HFF-Myc (cell line): ENCODE measurements at places on chromosomes 3 and 15.

- no peak for DNase-seq
Measured at GRCh38 chr15:97196048-97197014, 764.2 kb upstream of the ARRDC4 start.

GRCh38 chr3:139416275-139416674, 26.8 kb upstream of the COPB2 start:
- no peak for DNase-seq

GRCh38 chr3:14117468-14118399, 6.9 kb downstream of the CHCHD4 start:
- no peak for DNase-seq

GRCh38 chr3:153657046-153657445, 464.1 kb upstream of the ARHGEF26 start:
- no peak for DNase-seq

- no peak for DNase-seq
Measured at GRCh38 chr15:67175643-67176071, 78.8 kb downstream of the AAGAB start.

- no peak for DNase-seq
Measured at GRCh38 chr3:64299206-64299605, 73.9 kb upstream of the PRICKLE2 start.

- no peak for DNase-seq
Measured at GRCh38 chr3:44128057-44128775, 113.5 kb upstream of the TOPAZ1 start.

GRCh38 chr3:174822320-174822719, 36.8 kb upstream of the NAALADL2 start:
- no peak for DNase-seq

- no peak for DNase-seq
Measured at GRCh38 chr15:50119063-50120040, at the start of gene ATP8B4. Gene ATP8B4 (minus strand): TSS chr15:50119233. CDS start chr15:50106966, 12,267 bp downstream.

DNA sequence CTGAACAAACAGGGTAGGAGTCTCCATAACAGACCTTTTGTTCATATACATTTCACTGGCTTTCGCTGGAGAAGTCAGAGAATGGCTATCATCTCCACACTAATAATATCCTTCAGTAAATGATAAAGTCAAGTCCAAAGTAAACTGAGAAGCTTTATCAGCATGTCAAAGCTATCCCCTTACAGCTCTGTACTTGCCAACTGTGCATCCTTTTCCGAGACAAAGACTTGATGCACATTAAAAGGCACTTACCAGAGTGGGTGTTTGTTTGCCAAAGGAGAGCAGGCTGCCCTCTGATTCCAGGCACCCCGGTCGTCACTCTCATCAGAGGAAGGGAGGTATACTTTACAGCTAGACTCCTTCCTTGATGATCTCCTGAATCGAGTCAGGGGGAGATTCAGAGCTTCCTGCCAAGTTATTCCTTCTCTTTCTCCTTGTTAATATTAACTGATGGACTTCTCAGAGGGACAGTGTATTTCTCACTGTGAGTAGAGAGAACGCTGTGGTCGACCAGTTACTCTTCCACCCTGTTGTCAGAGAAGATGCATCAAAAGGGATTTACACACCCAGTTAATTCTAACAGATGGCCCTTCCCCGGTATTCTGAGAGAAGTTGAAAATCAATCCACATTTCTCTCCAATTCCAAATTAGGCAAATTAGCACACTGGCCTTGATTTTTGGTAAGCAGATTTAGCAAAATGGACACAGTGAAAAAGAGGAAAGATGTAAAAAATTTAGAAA, 504.7 kb upstream of the NR2F2 start:
- no peak for DNase-seq

GRCh38 chr15:73139041-73139743, 86.9 kb downstream of the NEO1 start:
- DNase-seq: no peak

- no peak for DNase-seq
Measured at GRCh38 chr15:92606126-92606835, 49.3 kb downstream of the FAM174B start.

DNA sequence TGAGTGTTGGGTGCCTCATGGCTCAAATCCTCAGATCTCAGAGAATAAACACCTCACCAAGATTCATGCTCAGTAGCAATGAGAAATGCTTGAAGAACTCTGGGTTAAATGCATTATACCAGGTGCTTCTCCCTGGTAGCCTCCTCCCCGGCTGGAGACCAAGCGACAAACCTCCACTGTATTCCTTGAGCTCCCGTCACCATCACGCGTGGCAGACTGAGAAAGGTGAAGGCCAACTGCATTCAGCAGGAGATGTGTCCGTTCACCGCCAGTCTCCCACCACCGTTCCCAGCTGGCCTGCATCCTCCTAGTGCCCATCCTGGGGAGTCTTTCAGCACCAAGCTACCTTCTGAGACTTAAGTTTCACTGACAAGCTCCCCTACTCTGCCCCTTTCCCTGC, 7.5 kb downstream of the CSTA start:
- no peak for DNase-seq

DNA sequence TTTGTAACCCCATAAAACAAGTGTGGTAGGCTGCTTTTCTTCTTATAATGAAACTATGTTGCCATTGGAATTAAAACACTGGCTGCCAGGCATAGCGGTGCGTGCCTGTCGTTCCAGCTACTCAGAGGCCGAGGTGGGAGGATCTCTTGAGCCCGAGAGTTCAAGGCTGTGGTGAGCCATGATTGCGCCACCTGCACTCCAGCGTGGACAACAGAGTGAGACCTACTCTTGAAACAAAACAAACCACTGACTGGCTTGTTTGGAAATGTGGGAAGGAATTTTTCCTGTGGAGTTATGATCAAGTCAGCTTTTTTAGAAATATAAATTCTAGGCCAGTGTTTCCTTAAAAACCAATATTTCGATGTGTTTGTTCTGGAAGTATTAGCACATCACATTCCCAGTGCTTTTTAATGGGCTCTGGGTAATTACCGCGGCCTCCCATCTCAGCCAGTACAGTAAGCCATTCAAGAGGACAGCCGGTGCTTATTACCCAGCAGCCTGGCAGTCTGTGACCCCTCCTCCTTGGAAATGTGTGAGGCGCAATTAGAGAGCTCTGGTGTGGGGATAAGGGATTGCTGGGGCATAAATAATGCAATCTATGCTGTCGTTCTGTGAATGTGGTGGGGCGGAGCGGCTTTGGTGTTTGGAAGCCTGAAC, 58.3 kb upstream of the TRAK1 start:
- DNase-seq: no peak

- DNase-seq: no peak
Measured at GRCh38 chr15:37847776-37848175, 86.7 kb upstream of the TMCO5A start.

DNA sequence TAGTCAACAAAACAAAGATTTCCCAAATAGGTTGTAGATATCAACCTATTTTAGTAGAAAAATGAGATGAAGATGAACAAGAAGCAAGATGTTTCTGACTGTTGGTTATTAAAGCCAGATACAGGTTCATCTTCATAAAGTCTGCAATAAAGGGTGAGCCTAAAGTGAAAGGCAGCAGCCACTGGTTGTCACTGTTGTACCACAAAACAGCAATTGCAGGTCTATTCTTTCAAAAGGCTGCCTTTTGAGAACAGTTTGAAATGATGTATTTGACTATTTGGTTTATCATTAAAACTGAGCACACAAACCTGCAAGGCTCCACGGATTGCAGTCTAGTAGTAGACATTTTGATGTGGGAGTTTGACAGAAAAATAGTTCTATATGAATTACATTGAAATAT, 543.4 kb downstream of the GBE1 start:
- DNase-seq: no peak

DNA sequence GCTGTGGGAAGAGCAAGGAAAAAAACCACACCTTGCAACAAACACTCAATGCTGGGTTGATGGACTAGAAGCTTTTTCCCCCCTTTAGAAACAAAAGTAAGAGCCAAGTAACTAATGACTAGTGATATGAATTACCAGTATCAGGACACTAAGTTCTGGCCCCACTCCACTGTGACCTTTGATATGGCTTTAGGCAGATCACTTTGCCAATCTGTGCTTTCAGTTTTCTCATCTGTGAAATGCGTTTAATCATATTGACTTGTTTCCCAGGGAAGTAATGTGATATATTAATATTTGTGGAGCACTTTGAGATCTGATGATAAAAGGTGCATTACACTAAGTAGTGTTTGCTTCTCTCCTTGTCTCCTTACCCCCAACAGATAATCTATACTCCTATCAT, 319.3 kb upstream of the SATB1 start:
- no peak for DNase-seq

- DNase-seq: no peak
Measured at GRCh38 chr3:23116081-23116837, 86.9 kb upstream of the UBE2E2 start.

- DNase-seq: no peak
Measured at GRCh38 chr15:81384891-81385720, 11.1 kb upstream of the TMC3 start.

DNA sequence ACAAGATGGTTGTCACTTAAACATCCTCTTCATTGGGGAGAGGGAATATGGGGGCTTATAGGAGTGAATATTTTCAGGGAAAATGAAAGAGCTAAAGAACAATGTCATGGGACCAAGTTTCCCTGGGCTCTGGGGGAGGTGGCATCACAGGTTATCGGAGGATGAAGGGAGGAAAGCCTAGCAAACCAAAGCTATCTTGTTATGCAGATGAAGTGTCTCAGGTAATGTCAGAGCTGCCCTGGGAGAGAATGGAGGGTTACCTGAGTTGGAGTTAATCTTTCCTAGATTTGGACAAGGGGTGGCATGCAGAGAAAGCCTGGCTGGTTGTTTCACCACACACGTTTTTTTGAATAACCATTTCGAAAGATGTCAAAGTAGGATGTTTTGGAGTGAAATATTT, 308.1 kb upstream of the ATP10A start:
- DNase-seq: no peak

DNA sequence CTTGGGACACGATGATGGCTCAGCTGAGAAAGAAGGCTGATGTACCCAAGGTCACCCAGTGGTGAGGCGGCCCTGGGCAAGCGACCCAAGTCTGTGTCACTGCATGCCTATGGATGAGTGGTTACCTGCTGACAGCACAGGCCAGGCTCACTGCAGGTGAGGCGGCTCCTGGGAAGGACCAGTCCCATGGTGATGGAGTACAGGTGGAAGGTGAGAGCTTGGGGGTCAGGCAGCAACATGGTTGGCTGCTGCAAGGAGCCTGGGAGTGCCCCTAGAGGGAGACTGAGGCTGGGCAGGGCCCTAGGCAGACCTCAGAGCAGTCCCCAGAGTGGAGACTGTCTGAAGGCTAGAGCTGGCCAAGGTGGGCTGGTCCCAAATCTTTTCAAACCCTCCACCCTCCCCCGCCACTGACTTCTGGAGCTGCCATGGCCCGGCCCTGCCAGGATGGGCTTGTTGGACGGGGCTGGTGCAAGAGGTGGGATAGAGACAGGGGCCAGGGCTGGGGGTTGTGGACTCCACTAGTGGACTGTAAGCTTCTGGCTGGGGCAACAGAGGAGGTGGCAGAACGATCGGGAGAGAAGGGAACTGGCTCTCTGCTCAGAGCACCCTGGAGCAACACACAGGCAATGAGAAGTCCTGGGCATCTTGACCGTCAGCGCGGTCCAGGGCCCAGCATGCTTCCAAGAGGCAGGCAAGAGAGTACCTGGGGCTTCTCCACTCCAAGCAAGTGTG, 72.5 kb upstream of the SLC6A11 start:
- DNase-seq: no peak

- no peak for DNase-seq
Measured at GRCh38 chr3:9613056-9613748, 36.1 kb upstream of the MTMR14 start.

DNA sequence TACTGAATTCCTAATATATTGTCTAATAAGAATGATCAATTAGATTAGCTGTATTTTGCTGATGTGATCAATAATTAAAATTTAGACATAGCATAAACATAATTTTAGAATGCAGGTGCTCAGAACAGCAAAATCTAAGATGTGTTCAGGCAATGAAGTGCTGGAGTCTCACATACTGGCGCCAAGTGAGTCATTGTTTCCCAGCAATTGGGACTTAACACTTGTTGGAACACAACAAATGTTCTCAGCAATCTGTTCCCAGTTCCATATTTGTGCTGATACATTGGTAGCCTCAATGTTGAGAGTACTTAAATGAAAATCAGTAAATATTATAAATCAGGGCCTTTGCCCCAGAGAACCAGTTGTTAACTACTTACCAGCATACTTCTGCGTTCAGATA, 619.0 kb downstream of the ROBO1 start:
- no peak for DNase-seq

GRCh38 chr3:186453531-186453930, 90.6 kb downstream of the CRYGS start:
- DNase-seq: no peak

DNA sequence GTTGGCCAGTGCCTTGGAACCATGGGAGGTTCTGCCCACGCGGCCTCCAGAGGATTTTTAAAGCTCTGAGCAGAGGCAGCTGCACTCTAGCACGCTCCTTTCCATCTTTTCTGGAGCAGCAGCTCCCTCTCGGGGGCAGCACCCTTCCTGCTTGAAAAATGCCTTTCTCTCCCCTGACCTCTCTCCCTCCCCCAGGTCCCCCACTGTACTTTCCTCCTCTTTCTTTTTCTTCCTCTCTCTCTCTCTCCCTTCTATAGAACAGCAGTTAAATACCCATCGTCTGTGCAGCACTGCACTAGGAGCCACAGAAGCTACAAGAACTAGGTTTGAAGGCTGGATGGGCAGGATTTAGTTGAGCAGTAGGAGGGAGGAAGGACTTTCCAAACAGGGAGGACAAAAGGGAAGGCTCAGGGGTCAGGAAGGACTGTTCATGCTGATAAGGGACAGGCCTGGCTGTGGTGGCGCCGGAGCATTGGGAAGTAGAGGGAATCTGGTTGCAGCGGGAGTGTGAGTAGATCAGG, 4.4 kb downstream of the ALPK3 start:
- no peak for DNase-seq

- DNase-seq: no peak
Measured at GRCh38 chr3:62255758-62256157, 117.6 kb downstream of the FEZF2 start.

DNA sequence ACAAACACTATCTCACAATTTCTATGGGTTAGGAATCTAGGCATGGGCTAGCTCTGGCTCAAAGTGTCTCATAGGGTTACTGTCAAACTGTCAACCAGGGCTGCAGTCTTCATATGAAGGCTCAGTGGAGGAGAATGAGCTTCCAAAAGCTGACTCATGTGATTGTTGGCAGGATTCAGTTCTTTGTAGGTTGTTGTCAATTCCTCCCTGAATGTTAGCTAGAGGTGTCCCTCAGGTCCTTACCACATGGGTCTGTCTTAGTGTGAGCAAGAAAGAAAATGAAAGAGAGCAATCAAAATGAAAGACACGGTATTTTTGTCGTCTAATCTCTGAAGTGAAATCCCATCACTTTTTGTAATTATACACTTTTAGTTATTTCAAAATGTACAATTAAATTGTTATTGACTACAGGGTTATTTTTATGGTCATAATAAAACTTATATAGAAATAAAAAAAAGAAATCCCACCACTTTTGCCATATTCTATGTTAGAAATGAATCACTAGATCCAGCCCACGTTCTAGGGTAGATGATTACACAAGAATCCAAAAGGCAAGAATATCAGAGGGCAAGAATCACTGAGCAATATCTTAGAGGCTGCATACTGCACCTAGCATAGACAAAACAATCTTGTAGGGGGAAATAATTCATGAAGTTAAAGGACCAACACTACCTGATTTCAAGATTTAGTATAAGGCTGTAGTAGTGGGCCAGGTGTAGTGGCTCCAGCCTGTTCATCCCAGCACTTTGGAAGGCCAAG, 8.4 kb downstream of the ACSBG1 start:
- DNase-seq: no peak

GRCh38 chr3:55480911-55481743, 6.0 kb downstream of the WNT5A start:
- no peak for DNase-seq
